ENCODE measurements at places on chromosomes 2 and 18.

DNA sequence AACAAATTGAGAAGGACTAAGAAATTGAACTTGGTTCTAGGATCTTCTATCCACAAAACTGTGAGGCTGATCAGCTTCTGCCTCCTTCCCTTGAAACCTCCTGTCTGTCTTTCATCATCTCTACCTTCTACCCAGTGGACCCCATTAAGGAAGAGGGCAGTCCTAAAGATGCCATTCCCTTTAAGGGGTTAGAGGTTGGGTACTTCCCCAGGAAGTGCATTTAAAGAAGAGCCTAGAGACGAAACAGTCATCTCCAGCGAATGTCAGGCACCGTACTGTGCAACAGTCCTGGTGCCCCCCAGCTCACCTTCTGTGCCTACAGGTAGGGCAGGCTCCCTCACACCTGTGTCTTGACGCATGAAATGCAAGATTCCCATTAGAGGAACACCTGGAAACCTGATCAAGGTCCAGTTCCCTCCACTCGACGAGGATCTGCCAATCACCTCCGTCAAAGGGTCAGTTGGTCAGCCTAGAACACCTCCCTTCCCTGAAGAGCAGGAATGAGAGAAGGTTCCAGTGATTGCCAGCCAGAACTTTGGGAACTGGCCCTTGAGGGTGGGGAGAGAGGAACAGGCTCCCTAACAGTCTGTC is 20.9 kb downstream of the LOXHD1 start:
- no peak for DNase-seq

GRCh38 chr2:143742581-143742980 is 613.4 kb downstream of the ARHGAP15 start:
- DNase-seq: peak; percentile 30

- DNase-seq: peak; percentile 3
These were observed 448.7 kb upstream of the TCF4 start for GRCh38 chr18:56036741-56037140.

GRCh38 chr2:86226070-86226469 is 26.8 kb downstream of the MRPL35 start:
- DNase-seq: no peak

- DNase-seq: no peak
These were observed 178.2 kb upstream of the ZEB2 start for GRCh38 chr2:144698156-144698555.

DNA sequence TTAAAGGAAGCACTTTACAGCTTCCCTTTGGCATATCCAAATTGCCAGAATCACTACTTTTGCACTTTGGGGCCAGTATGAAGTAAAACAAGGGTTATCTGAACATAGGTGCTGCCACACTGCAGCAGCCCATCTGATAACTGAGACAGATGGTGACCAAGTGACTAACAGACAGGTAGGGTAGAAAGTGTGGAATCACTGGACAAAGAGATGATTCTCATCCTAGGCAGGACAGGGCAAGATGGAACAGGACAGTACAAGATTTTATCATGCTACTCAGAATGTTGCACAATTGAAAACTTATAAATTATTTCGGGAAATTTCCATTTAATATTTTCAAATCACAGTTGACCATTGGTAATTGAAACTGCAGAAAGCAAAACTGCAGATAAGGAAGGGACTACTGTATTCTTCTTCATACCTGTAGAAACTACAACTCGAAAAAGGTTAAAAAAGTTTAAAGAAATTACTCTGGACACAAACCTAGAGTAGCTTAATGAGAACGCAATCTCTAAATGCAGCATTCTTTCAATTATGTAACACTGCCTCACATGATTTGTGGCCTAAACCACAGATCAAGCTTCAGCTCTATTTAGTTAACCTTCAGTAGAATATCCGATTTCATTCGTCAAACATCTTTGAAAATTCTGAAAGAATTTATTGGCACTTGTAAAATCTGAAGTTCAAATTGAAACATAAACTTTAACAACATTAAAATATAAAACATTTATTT is 31.4 kb downstream of the HEATR5B start:
- no peak for DNase-seq

DNA sequence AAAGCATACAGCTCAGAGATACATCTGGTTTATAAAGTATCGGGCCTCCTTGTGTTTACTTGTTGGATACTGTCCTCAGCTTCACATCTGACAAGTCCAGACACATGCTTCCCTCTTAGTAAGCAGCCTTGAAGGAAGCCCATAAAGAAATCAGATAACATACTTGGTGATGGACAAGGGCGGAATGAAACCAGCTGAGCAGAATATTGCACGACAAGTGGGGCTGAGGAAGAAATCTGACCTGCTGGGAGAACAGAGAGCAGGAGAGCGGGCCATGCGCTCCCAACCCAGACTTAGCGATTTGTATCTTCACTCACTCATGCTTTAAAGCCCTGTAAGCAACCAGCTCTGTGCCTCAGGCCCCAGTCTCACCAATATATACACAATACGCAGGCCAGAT is 208.4 kb downstream of the CDH20 start:
- no peak for DNase-seq

DNA sequence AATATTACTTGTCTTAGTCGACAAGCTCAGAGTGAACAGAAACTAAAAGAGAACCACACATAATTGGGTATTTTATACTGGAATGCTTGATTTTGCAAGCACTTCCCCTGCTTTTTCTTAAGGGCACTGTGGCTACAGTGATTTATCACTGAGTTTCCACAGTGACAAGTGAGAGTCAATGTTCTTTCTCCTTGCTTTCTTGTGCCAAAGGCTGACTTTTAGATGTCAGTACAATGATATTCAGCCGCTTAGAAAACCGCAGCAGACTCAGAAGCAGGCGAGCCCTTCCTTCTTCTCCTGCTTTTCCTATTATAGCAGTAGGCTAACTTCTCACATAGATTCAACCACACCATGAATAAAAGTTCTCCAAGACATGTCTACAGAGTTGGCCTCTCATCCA is 1603.6 kb upstream of the NXPH2 start:
- DNase-seq: peak; percentile 2

- no peak for DNase-seq
These were observed 882.4 kb upstream of the FAM98A start for GRCh38 chr2:34481542-34481941.

- no peak for DNase-seq
These were observed 307.3 kb upstream of the FBXO11 start for GRCh38 chr2:48213646-48214045.

DNA sequence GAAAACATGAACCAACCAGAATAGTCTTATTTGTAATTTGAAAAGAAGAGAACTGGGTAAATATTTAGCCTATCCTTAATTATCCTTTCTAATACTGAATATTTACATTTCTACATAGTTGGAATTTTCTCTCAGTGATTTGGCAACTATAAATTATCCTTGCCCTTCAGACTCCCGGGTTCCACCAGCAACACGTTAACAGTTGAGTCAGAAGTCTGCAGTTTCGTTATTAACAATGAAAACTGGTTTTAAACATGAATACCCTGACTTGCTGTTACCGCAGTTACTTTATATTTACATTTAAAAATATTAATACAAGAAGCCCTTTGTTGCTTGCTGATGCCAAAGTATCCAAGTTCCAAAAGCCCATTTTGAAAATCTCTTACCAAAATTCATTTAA is 673.0 kb downstream of the ARHGAP15 start:
- peak; percentile 25 for DNase-seq

- peak; percentile 72 for DNase-seq
These were observed 51.2 kb upstream of the GLI2 start for GRCh38 chr2:120684289-120685065.

- DNase-seq: peak; percentile 65
These were observed 41.1 kb upstream of the EPB41L3 start for GRCh38 chr18:5584746-5585417.

GRCh38 chr2:176687342-176687741 is 418.1 kb downstream of the MTX2 start:
- DNase-seq: no peak

- peak; percentile 40 for DNase-seq
These were observed 83.0 kb downstream of the ACSL3 start for GRCh38 chr2:222943820-222944219.

DNA sequence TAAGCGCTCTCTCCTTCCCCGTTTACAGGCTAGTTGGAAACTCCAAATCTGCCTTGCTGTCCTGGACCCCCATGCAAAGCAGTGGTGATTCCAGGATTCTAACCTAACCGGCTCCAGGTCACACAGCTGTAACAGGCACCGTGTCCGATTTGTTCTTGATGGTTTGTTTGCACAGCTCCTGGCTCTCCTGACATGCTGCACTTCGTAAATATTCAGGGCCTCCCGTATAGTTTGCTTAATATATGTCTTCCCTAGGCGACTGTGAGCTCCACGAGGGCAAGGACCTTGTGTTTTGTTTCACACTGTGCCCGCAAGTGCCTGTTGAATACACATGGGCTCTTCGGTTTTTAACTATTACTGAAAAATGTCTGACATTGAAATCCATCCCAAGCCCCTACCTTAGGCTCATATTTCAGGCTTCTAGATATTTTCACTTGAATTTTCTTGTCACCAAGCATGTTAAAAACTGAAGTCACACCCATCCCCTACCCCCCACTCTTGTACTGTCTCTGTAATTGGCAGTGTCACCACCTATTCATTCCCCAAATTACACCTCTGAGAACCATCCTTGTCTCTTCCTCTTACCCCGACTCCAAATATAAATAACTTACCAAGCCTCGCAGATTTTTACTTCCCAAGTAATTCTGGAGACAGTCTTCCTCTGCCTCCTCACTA is 1.0 kb upstream of the PUM2 start:
- DNase-seq: no peak

DNA sequence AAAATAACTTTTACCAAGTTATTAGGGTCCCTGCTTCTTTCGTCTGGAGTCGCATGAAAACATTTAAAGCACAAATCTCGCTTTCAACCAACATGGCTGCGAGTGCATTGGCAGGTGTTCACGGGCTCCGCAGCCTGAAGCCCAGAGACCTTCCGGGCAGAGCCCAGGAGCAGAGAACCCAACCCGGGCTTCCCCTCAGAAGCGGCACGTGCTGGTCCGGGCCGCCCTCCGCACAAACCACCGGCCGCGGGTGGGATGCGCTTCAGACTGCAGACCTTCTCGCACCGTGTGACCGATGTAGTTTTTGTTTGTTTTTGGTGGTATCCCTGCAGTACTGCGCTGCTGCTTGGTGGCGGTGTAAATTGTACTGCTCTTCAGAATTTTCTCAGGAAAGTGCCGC is 105.6 kb upstream of the TPO start:
- DNase-seq: no peak

DNA sequence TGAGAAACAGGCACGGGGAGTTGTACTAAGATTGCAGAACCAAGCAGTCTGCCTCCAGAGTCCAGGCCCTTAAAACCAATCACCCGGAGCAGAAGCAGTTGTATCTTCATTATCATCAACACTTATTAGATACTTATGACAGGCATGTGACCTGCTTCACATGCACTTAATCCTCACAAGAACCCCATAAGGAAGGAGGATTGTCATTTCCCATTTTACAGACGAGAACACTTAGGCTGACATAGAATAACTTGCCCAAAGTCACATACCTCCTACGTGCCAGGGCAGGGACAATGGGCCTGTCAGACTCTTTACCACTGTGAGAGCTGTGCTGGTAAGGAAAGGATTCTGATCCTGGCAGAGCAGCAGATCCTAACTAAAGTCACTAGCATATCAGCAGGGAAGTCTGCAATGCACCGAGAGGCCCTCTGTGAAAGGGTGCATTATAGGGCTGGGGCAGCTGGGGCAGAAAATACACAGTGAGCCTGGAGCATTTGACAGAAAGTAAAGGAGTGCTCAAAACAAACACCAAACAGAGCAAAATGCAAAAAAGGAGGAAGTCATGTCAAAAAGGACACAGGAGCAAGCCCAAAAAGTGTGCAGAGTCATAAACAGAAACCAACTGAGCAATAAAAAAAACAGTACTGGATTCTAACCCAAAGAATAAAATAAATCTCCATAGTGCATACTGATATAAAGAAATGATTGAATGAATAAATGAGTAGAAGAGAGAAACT is 55.9 kb upstream of the SP3 start:
- no peak for DNase-seq

DNA sequence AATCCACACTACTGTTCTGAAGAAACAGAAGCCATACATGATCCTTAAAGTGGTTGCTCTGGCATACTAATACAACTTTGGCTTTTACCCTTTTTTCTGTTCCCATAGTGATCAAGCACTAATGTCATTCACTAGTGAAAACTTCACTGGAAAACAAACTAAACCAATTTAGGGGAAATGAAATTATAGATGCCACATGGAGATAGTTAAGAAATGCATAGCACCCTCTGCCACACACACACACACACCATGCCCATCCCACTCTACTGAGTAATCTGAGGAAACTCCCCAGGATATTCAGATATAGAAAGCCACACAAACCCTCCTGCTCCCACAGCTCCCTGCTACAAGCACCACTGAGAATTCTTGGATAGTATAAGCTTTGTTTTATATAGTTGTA is 39.1 kb downstream of the SLC3A1 start:
- no peak for DNase-seq

GRCh38 chr2:96898641-96899412 is 28.9 kb upstream of the SEMA4C start:
- peak; percentile 77 for DNase-seq
